ENCODE measurements at places on chromosomes 7 and 10.

GRCh38 chr7:20220293-20220761, 3.1 kb upstream of the MACC1 start:
- DNase-seq = no peak

DNA sequence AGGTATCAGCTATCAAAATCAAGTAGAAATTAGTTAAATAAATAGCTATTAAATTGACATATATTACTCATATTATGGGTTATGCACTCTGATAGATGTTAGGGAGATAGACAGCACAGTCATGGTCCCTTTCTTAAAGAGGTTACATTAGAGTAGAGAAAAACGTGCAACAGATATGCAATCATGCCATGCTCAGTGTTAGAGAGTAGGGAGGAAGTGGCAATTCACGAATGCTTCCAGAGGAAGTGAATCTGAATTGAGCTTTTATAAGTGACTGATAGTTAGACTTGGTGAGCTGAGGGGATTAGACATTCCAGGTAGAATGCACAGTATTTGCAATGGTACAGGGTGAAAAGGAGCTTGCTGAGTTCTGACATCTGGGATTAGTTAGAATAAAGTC, 349.8 kb downstream of the NXPH1 start:
- no peak for DNase-seq

- DNase-seq = no peak
These were observed 328.9 kb upstream of the KCND2 start for GRCh38 chr7:119943942-119944600.

DNA sequence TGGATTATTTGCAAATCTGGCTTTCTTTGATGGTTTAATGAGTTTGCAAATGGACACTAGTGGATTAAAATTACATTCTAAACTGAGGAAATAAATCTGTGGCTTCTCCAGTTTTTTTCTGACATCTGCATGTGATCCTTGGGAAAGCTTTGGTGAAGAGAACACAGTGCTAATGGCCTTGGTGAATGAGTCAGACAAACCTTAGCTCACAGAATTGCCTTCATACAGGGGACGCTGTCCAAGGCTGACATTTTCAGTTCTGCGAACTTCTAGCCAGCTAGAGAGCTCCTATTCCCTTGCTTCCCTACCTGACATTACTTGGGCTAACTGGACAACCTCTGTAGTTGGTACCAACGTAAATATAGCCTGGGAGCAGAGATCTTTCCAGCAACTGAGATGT, 21.2 kb downstream of the BMPER start:
- no peak for DNase-seq

DNA sequence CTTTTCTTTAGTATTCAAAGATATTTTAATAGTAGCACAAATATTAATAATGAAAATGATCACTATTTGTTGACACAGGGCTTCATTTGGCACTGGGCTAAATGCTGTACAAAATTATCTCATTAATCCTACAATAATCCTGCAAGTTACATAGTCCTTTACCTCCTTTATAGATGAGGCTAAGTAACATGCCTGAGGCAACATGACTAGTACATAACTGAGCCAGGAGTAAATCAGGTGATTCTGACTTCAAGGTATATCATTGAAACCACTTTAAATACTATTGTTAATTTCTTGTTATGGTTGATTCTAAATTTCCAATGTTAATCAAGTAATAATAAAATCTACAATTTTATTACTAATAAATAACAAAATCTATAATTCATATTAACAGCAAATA, 39.8 kb downstream of the SEM1 start:
- no peak for DNase-seq

DNA sequence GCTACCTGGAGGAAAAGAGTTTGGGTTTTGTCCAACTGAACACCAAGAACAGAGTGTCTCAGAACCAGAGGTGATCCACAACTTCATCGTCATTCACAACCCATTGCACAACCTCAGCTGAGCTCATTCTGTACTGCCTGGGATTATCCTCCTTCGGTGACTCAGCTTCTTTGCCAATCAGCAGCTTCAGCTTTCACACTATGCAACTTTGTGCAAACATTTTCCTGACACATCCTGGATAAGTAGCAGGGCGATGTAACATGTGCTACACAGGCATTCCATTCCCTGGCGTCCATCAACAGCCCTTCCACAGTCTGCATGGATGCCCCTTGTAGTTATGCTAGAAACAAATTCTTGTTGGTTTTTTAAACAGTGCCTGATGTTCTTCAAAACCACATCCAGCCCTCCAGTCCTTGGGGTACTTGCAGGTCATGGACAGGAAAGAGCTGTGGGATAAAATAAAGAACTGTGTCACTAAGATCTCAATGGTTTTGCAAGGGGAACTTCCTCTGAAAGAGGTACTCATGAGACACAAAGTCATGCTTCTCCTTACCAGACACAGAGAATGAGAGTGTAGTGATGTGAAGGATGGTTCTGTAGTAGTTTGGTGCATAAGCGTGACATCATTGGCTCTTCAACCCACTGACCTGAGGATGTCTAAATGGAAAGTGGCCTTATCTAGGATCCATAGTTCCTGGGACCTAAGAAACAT, 478.5 kb downstream of the KIF20B start:
- DNase-seq = no peak

DNA sequence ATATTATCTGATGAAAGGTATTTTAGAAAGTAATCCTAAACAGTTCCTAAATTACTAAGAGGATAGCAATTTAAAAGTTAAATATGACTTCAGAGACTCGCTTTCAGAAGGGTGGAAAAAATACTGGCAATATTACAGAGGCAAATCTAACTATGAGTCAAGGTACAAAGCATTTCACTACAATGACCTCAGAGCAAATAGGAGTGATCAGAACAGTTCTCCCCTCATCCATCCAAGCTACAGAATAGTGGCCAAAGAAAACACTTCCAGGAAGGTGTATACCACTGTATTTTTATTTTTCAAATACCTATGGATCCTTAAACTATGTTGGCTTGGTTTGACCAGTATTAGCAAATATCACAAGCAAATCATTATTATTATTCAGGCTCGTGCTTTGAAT, 112.8 kb upstream of the ODAD2 start:
- DNase-seq = no peak

DNA sequence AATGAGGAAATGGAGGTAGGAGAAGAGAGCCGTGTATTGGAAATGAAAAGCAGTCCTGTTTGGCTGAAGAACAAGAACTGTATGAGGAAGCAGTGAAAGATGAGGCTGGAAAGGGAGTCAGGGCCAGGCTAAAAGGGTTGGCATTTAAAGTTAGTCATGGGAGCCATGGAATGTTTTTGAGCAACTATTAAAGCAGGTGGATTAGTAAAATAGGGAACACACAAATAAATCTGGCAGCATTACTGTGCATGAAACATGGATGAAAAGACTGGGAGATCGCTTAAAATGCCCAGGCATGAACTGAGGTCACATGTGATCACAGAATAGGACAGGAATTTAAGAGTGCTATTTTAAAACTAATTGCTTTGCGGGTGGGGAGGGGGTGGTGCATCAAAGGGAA, 1.4 kb upstream of the IFRD1 start:
- no peak for DNase-seq

DNA sequence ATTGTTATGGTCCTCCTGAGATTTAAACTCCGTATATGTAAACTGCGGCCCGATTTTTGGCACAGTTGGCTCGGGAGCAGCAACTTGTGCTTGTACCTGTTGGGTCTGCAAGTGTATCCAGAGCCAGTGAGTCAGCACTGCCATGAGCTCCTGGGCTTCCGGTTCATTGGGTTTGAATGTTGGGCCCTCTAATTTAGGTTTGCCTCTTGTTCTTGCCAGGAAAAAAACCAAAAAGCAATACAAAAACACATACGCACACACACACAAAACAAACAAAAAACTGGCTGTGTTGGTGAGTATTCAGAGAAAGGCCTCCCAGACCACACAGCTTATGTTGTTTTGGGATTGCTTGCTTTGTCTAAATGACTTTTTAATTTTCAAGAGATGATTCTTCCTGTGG, 26.3 kb downstream of the SND1 start:
- DNase-seq = no peak

DNA sequence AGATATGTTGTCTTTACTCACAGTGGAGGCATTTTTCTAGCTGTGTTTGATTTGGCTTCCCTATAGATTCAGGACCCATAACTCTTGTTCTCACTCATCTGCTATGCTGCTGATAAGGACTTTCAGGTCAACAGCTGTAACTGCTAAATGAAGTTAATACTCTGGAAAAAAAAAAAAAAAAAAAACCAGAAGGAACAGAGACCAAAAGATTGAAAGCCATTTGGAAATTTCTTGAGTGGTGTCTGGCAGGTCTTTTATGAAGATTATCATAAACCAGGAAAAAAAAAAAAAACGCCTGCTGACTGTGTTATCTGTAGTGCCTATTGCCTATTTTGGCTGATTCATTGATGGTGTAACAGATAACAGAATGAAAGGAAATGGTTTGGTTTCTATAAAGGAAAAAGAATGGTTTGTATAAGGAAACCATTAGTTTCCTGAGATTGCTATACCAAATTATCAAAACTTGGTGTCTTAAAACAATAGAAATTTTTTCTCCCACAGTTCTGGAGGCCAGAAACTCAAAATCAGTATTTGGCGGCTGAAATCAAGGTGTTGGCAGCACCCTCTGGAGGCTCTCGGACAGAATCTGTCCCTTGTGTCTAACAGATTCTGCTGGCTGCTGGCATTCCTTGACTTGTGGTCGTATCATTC, 60.5 kb upstream of the BET1 start:
- DNase-seq = no peak

DNA sequence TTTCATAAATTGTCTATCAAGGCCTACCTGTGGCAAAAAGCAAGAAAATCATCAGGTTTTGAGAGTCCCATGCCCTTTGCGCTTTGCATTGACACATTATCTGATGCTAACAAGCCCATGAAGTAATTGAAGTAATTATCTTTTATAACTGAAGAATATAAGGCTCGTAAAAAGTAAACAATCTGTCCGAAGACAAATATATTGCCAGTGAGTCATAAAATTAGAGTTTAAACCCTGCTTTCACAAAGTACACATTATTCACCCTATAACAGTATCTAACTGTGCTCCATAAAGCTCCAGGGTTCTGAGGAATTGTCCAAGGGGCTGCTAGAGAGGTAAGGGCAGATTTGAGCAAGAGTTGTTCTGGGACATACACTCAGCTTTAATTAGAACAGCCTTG, 102.3 kb upstream of the PPP1R3A start:
- no peak for DNase-seq

DNA sequence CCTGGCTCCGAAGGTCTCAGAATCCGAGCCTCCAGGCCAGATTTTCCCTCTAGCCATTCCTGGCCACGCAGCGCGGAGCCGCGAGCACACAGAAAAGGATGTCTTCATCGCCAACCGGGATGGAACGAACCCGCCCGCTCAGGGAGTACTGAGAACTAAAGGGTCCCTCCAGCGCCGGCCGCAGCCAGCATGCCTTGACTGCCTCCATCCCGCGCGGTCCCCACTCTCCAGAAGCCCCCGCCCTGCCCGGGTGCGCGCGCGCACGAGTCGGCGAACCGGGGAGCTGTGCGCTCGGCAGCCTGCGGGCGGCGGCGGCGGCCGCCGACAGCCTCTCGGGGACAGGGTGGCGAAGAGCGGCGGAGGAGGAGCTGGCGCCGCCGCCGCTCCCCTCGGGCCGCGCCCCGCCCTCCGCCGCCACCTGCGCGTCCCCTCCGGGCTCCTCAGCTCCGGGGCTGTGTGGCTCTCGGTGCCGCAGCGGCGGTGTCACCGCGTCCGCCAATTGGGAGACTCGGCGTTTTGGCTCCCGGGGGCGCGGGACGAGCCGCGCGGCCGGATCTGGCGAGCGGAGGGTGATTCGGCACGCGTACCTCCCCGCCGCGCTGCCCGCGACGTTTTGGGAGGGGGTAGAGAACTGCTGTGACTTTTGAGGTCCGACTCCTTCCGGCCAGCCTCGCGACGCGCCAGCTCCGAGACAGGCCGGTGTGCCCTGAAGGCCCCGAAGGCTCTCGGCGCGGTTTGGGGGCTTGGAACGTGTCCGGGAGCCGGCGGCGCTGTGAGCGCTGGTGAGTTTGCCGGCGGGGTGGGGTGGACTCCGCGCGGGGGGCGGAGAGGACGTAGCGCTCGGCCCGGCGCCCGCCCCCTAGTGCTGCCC, 453 bp upstream of the GALNT17 start:
- DNase-seq = no peak

DNA sequence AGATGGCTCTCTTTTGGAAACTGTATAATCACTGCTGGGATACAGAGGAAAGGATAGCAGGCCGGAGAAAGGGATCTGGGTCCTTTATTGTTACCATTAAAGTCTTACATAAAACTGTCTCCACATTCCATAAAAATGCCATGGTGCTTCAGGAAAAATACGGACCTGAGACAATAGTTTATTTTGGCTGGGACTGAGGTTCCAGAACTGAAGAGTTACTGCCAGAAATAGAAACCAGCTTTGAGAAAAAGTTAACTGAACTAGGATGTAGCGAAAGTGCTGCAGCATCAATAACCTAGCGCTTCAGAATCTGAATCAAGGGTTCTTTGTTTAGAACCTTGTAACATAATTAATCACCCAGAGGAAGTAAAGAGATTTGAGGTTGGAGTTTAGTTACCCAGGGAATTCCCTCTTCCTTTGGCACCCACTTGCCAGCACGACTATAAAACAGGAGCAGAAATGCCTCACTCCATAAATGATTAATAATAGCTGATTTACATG, 38.0 kb downstream of the MEOX2 start:
- no peak for DNase-seq

- DNase-seq = no peak
These were observed 10.7 kb downstream of the PFKP start for GRCh38 chr10:3077940-3078630.

DNA sequence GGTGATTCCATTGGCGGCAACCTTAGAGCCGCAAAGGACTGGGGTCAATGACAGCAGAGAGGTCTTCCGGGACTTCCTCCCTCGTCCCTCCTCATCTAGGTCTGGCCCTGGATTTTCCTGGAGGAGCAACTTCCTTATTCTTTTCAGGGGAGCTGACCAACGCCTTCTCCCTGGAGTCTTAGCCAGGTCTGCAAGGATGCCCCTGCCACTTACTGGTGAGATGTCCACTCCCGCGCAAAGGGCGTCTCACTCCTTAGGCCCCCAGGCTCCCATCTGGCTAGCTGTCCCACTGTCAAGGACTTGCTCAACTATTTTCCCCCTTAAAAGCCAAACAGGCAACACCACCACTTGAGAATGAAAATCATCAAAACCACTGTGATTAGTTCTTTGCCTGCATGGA, 42.0 kb upstream of the NMT2 start:
- no peak for DNase-seq

DNA sequence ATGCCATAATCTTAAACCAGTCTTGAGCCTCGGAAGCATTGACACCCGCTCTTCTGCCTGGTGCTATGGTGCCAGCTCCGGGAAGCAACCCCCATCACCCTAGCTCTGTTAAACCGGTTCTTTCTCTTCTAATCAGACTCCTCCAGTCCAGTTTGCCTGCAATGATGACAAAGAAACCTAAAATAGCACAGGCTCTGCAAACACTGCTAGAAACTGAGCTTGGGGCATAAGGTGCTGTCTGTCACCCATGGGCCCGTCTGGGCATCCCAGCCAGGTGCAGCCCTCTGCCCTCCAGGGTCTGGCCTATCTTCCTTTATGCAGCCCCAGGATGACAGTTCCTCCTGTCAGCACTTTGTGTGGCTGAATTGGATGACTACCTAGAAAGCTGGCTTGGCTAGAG, 14.2 kb upstream of the CAMK2G start:
- DNase-seq = no peak

All from stimulated activated CD8-positive, alpha-beta memory T cell treated with anti-CD3 and anti-CD28 coated beads, Interleukin-7, amount 100 ng/mL, for 48 hours (primary cell).